Stimulated activated CD8-positive, alpha-beta memory T cell treated with anti-CD3 and anti-CD28 coated beads, Interleukin-7, amount 100 ng/mL, for 1 hour (primary cell): ENCODE measurements at places on chromosomes 5 and 9.
A peak's percentile ranks its signal among the peaks of the same experiment; 100 is the strongest.

DNA sequence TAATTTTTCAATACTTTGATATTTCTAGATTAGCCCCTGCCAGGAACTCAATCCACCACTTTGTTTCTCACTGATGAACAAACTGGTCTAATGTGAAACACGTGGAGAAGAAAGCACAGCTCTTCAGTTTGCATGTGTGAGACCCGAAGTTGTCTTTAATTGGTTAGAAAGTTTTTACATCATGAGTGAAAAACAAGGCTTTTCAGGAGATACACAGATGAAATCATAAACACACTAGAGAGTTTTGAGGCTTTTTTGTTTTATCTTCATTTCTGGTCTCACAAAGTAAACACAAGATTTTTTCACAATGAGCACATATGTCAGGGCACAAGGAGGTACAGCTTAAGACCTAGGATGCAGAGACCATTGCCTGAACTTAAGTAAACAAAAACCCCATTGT, 84.5 kb upstream of the MOCS2 start:
- DNase-seq, result no peak

DNA sequence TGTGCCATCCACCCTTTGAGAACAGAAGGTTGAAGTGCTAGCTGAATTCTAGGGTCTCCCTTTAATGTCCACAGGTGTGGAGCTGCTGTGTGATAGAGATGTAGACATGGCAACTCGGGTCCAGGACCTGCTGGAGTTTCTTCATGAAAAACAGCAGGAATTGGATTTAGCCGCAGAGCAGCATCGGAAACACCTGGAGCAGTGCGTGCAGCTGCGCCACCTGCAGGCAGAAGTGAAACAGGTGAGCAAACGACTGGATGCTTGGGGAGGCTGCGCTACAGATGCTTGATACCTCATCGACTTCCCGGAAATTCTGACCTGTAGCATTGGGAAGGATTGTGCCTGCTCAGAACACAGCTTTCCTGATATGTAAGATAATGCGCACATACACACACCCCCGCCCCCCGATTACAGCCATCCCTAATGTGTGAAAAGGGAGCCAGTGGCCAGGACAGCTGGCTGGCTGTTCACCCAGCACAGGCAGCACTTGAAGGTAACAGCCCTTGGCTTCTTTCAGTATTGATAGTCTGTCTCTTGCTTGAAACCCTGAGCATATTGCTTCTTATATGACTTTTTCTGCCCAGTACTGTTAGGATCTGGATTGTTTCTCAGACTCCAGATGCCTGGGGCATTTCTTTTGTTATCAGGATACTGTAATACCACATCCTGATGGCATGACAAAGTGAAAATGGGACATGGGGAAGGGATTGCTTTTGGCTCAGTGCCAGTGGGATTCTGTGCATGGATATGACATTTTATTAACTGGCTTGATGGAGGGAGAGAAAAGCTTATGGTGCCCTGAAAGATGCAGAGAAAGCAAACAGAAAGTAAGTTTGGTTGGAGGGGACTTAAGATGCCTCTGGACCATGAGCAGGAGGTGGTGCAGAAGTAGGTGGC, 216.8 kb upstream of the OTULINL start:
- DNase-seq, result no peak

- peak; percentile 24 for DNase-seq
Measured at GRCh38 chr9:124285903-124286291, 28.1 kb downstream of the NEK6 start.

GRCh38 chr5:53335115-53335514, 145.3 kb upstream of the FST start:
- no peak for DNase-seq
